Aorta (tissue), 5 donors: ENCODE measurements at places on chromosomes 2 and 18. TPM values are rescaled to one million over a fixed set of nuclear protein-coding genes. Genes with fewer than 3 reads are reported as not detected.

GRCh38 chr2:25253153-25253626 is 84.8 kb upstream of the POMC start:
- H3K4me3 ChIP-seq, result no peak overlapping the region
- H3K4me1 ChIP-seq, result no peaks in the 10 kb centered on the region
- no peak for DNase-seq
- H3K27me3 ChIP-seq, result no peaks in the 10 kb centered on the region

SLC4A5 gene
- 1.6 TPM for polyA plus RNA-seq

DOCK10 gene
- 32.1 TPM for polyA plus RNA-seq

DNA sequence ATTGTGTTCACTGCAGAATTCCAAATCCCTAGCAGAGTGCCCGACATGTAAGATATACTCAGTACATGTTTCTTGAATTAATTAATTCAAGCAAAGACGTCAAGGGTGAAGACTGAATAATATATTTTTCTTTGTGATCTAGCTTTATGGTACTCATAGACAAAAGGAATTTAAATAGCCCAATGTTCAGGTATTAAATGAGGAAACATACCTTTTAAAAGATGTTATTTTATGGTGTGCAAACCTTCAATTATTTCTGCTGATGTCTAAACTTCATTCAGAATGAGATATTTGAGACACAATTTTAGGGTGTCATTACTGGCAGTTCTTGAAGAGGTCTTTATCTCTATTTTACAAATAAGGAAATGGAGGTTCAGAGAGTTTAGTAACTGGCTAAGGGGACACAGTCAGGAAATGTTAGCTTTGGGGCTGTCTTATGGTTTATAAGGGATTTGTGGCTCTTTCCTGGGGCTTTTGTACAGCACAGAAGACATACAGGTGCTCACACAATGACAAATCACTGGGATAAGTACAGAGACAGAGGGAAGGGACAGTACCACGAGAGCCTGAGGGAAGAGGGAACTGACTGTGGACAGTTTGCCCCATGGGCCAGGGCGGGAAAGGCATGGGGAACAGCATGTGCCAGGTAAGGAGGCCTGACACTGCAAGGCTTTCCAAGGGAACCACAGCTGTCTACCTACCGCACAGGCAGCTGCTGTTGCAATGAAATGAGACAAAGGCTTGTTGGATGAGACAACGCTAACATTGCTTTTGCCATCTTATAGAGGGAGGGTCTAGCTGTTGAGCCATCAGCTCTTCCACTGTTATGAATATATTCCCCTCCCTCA is 155.3 kb downstream of the DDX1 start:
- no peaks in the 10 kb centered on the region for H3K36me3 ChIP-seq
- DNase-seq, result no peak
- no peak overlapping the region for H3K4me3 ChIP-seq
- H3K27ac ChIP-seq, result no peak overlapping the region

SPP2 gene
- polyA plus RNA-seq, result not detected

- H3K4me1 ChIP-seq, result peaks cover 2% of the 10 kb centered on the region
- no peak overlapping the region for H3K27ac ChIP-seq
- H3K36me3 ChIP-seq, result no peaks in the 10 kb centered on the region
- DNase-seq, result no peak
- no peaks in the 10 kb centered on the region for H3K27me3 ChIP-seq
These were observed 35.2 kb upstream of the MLPH start for GRCh38 chr2:237451643-237452469.

COL4A4 gene
- polyA plus RNA-seq, result 2.3 TPM

- no peak overlapping the region for H3K27ac ChIP-seq
- H3K4me3 ChIP-seq, result no peak overlapping the region
- no peaks in the 10 kb centered on the region for H3K4me1 ChIP-seq
These were observed 73.5 kb downstream of the MGAT5 start for GRCh38 chr2:134327367-134327766.

PREB gene
- 46.3 TPM for polyA plus RNA-seq

ITGAV gene
- 40.1 TPM for polyA plus RNA-seq

GRCh38 chr2:201383136-201383535 is 26.0 kb upstream of the FLACC1 start:
- no peak overlapping the region for H3K4me3 ChIP-seq
- no peak for DNase-seq
- no peaks in the 10 kb centered on the region for H3K4me1 ChIP-seq
- H3K27ac ChIP-seq, result no peak overlapping the region
- peaks cover 8% of the 10 kb centered on the region for H3K36me3 ChIP-seq

GRCh38 chr2:65530547-65531320 is 98.3 kb upstream of the SPRED2 start:
- H3K36me3 ChIP-seq, result no peaks in the 10 kb centered on the region
- H3K4me1 ChIP-seq, result no peaks in the 10 kb centered on the region
- H3K27me3 ChIP-seq, result no peaks in the 10 kb centered on the region
- no peak overlapping the region for H3K27ac ChIP-seq
- H3K4me3 ChIP-seq, result no peak overlapping the region

GRCh38 chr2:127381762-127382161 is 6.0 kb downstream of the MAP3K2 start:
- no peak overlapping the region for H3K27ac ChIP-seq
- DNase-seq, result no peak
- H3K27me3 ChIP-seq, result no peaks in the 10 kb centered on the region
- no peaks in the 10 kb centered on the region for H3K36me3 ChIP-seq

DNA sequence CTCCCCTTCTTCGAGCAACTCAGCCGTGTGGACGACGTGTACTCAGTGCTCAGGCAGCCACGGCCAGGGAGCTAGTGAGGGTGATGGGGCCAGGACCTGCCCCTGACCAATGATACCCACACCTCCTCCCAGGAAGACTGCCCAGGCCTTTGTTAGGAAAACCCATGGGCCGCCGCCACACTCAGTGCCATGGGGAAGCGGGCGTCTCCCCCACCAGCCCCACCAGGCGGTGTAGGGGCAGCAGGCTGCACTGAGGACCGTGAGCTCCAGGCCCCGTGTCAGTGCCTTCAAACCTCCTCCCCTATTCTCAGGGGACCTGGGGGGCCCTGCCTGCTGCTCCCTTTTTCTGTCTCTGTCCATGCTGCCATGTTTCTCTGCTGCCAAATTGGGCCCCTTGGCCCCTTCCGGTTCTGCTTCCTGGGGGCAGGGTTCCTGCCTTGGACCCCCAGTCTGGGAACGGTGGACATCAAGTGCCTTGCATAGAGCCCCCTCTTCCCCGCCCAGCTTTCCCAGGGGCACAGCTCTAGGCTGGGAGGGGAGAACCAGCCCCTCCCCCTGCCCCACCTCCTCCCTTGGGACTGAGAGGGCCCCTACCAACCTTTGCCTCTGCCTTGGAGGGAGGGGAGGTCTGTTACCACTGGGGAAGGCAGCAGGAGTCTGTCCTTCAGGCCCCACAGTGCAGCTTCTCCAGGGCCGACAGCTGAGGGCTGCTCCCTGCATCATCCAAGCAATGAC is 4.8 kb downstream of the CTDSP1 start:
- peaks cover 8% of the 10 kb centered on the region for H3K36me3 ChIP-seq
- no peaks in the 10 kb centered on the region for H3K4me1 ChIP-seq
- no peak overlapping the region for H3K27ac ChIP-seq

DNA sequence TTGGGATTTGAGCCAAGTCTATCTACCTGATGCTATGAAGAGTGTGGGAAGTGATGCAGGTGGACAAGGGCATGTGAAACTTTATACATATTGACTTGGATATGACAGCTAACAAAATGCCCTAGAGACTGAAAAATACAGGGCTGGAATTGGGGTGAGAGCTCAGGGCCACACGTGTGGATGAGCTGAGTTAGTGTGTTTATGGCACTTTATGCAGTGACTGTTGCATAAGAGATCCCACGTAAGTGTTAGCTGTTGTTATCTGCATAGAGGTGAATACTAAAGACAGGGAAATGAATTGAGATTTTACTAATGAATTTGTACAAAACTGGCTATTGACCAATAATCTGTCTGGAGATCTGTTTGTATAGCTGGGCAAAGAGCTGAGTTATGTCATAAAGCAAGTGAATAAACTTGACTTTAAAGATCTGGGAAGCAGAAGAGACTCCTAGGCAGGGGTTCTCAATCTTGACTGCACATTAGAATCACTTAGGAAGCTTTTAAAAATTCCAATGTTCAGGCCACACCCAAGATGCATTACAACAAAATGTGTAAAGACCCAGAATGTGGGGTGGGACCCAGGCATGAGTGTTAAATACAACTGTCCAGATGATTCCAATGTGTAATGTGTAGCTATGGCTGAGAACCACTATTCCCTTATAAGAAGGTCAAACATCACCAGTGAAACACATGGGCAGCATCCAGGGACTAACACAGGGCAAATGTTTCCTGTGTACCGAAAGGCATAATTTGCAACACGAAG is 74.2 kb upstream of the STK17B start:
- no peaks in the 10 kb centered on the region for H3K36me3 ChIP-seq
- H3K4me1 ChIP-seq, result peaks cover 10% of the 10 kb centered on the region
- H3K27ac ChIP-seq, result no peak overlapping the region
- H3K4me3 ChIP-seq, result no peak overlapping the region
- no peaks in the 10 kb centered on the region for H3K27me3 ChIP-seq
- DNase-seq, result no peak

DSEL gene
- polyA plus RNA-seq, result 4.1 TPM

DNA sequence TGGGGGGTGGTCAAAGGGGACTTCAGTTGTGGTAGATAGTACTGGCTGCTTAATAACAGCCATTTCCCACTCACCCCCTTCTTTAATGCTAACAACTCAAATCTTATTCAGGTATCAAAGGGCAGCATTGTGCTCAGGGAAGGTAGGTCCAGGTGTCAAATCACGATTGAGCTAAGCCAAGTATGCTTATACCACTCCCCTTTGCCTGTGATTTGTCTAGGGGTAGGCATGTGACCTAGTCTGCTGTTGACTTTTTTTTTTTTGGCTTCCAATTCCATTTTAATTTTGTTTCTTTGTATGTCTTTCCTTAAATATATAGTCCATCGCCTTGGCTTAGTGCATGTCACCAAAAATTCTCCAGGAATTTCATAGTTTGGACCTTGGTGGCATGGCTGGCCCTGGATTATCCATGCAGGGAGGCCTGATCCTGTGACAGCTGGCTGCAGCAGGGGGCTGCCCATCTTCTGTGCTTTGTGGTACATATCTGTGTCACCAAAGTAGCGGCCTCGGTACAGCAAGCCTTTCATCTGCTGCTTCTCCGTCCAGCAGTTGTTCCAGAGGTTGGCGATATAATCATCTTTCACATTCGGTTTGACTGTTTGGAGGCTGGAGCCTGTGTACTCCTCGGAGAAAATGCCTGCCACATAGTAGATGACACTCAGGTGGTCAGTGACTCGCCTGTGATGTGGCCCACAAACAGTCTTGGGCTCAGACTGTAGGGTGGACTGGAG is 68.1 kb upstream of the SPRED2 start:
- no peak overlapping the region for H3K27ac ChIP-seq
- H3K4me3 ChIP-seq, result no peak overlapping the region
- no peaks in the 10 kb centered on the region for H3K36me3 ChIP-seq
- no peak for DNase-seq
- H3K4me1 ChIP-seq, result no peaks in the 10 kb centered on the region

TMEM37 gene
- polyA plus RNA-seq, result 1.2 TPM

PTGR3 gene
- polyA plus RNA-seq, result 9.4 TPM

DNA sequence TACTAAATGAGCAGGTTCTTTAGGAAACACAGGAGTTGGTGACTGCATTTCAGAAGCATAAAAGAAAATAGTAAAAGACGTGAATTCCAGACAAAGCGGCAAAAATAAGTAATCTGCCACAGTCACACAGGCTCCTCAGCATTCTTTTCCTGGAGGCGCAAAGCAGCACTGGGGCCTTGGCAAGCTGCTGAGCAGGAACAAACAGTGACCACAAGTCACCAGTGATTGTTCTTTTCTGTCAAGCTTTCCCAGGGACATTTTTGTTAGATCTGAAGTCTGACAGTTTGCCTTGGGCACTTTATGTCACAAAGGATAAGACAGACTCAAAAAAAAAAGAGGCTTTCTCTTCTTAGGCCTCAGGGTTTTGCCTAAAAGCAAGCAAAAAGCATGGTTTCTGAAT is 216.2 kb downstream of the CDH20 start:
- DNase-seq, result no peak
- no peaks in the 10 kb centered on the region for H3K4me1 ChIP-seq
- no peak overlapping the region for H3K27ac ChIP-seq
- H3K27me3 ChIP-seq, result no peaks in the 10 kb centered on the region
- no peaks in the 10 kb centered on the region for H3K36me3 ChIP-seq

DNA sequence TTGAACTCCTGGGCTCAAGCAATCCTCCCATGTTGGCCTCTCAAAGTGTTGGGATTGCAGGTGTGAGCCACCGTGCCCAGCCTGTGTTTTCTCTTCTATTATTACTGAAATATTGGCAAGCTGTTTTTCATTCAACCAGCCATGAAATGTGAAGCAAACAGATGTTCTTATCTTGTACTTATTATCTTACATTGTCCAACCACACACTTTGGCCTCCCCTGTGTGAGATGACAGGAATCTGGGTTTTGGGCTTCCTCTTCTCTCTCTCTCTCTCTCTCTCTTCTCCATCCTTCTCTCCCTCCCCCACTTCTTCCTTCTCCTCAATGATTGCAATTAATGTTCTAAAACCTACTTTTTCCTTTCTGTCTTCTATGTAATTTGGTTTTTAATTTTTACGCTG is 33.1 kb downstream of the RAMP1 start:
- no peaks in the 10 kb centered on the region for H3K4me1 ChIP-seq
- H3K4me3 ChIP-seq, result no peak overlapping the region
- no peaks in the 10 kb centered on the region for H3K36me3 ChIP-seq
- H3K27me3 ChIP-seq, result no peaks in the 10 kb centered on the region

FSIP2 gene
- polyA plus RNA-seq, result not detected

DNA sequence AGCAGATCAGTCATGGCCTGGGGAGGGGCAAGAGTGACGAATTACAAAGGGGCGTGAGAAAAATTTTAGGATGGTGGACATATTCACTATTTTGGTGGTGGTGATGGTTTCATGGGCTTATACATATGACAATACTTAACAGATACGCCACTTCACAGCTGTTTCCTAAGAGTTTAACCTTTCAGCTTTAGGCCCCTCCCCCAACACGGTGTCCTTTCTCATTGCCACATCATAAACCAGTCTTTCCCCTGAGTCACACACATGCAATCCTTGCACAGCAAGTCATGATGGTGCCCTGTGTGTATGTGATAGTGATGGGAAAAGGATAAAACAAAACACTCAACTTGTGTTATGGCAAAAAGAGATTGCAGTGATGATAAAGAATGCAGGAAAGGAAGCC is 47.6 kb upstream of the IL1R1 start:
- H3K27me3 ChIP-seq, result no peaks in the 10 kb centered on the region
- DNase-seq, result no peak
- no peaks in the 10 kb centered on the region for H3K36me3 ChIP-seq
- no peak overlapping the region for H3K4me3 ChIP-seq
- no peak overlapping the region for H3K27ac ChIP-seq
- H3K4me1 ChIP-seq, result no peaks in the 10 kb centered on the region

DNA sequence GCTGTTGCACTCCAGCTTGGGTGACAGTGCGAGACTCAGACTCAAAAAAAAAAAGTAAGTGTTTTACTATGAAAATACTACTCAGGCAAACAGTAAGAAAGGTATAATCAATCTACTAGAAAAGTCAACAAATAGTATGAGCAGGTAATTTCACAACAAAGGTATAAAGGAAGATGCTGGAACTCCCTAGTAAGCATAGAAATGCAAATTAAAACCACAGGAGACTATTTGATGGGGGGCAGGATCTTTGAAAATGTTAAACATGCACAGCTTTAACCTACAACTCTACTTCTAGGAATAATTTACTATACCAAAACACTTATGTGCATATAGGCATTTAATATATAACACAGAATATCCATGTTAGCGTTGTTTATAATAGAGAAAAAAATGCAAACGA is 24.3 kb upstream of the TNFAIP6 start:
- H3K4me3 ChIP-seq, result no peak overlapping the region
- peaks cover 2% of the 10 kb centered on the region for H3K4me1 ChIP-seq
- H3K36me3 ChIP-seq, result no peaks in the 10 kb centered on the region
- DNase-seq, result no peak
- no peak overlapping the region for H3K27ac ChIP-seq

ACMSD gene
- polyA plus RNA-seq, result not detected

KCNK3 gene
- 0.63 TPM for polyA plus RNA-seq

CD8B2 gene
- not detected for polyA plus RNA-seq
